ENCODE measurements at places on chromosomes 11 and 22.

- DNase-seq: no peak
These were observed 10.2 kb downstream of the TMEM121B start for GRCh38 chr22:17110791-17111550.

- DNase-seq: no peak
These were observed 22.0 kb upstream of the BRSK2 start for GRCh38 chr11:1367721-1368120.

GRCh38 chr11:83549984-83550667, 264.0 kb upstream of the CCDC90B start:
- no peak for DNase-seq

- DNase-seq: no peak
These were observed 25.5 kb upstream of the CD82 start for GRCh38 chr11:44539971-44540370.

DNA sequence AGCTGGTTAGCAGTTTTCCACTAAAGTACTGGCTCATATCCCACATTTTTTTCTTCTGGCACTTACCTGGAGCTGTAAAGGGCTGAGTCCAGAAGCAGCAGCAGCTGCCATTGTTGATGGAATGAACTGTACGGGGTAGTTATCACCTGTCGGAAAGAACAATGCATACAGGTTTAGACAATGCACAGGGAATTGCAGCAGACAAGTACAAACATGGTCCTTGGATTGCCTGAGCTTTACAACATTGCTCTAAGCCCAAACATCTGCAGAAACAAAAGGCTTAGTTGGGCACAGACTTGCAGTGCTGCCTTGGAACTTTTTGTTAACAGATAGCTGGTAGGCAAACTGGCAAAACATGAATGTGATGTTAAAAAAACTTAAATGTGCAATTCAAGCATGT, 258.8 kb downstream of the SOX6 start:
- DNase-seq: no peak

DNA sequence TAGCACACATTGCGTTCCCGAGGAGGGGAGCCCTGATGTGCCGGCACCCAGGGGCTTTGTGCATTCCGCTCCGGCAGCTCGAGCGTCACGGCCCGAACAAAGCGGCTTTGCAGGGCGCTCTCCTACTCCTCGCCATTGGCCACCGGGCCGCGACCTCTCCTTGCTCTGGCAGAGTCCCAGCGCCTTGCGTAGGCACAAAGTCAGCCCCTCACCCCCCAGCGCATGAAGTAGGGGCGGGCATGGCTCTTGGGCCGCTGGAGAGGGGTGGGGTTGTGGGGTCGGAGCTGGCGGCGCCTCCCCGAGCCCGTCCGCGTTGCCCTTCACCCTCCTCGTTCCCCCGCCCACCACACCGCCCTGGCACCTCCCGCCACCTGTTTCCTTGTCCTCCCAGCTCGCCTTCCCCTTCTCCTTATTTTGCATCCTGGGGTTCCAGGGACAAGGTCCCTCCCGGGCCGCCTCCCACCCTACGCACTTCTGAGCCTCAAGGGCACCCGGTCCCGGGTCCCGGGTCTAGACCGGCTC, 753 bp upstream of the PPARA start:
- DNase-seq: no peak

DNA sequence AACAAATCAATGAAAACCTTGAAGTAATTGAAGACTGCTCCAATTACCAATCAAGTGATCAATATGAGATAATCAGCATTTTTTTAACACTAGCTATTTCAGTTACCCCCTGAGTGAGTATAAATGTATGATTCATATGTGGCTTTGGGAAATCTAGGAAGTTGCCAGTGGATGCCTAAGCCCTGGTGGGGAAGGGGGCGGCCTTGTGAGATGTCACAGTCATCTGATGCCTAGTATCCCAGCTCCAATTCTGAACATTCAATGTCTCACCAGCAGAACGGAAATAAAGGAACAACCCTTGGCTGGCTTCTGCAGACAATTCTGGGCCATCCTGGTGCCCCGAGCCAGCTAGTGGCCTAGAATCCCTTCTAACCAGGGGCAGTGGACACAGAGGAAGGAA, 58.5 kb upstream of the TIMP3 start:
- no peak for DNase-seq

DNA sequence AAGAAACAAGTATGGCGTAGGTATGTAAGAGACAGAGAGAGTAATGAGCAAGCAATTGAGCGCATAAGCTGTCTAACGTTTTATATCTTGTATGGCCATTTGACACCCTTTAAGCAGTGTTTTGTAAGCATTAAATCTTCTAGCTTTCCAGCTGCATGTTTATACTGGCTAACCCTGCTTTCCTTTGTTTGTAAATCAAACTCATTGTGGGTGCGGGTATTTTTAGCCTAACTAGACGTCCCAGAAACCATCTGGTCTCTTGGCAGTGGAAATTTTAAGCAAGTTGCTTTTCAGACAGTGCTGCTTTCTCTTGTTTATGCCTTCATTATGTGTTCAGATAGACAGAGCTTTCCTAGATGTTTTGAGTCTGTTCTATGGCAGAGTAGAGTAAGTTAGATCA, 73.5 kb downstream of the RNF169 start:
- DNase-seq: peak; percentile 67

DNA sequence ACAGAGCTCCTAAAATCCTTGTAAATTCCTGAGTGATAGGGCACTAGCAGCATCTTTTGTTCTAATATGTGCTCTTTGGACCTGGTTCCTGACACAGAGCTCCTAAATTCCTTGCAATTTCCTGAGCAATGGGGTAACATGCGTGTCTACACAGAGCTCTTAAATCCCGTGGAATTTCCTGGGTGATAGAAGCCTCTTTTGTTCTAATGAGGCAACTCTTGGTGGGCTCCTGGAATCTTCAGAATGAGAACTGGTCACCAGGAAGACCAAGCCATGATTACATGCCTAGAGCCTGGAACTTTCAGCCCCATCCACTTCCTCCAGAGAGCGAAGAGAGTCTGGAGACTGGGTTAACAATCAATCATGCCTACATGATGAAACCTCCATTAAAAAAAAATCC, 19.0 kb downstream of the RSF1 start:
- peak; percentile 4 for DNase-seq

GRCh38 chr11:62449451-62449851, 30.6 kb downstream of the SCGB1A1 start:
- no peak for DNase-seq

DNA sequence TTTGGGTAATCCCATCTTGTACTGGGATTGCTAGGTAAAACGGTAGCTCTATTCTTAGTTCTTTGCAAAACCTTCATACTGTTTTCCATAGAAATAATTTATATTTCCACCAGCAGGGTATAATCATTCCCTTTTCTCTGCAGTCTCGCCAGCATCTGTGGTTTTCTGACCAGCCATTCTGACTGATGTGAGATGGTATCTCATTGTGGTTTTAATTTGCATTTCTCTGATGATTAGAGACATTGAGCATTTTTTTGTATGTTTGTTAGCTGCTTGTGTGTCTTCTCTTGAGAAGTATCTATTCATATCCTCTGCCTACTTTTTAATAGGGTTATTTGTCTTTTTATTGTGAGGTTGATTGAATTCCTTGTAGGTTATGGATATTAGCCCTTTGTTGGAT, 220.9 kb downstream of the PGR start:
- DNase-seq: peak; percentile 87

All from fibroblast of skin of right quadriceps (primary cell).